ENCODE measurements at places on chromosomes 12 and 14.

DNA sequence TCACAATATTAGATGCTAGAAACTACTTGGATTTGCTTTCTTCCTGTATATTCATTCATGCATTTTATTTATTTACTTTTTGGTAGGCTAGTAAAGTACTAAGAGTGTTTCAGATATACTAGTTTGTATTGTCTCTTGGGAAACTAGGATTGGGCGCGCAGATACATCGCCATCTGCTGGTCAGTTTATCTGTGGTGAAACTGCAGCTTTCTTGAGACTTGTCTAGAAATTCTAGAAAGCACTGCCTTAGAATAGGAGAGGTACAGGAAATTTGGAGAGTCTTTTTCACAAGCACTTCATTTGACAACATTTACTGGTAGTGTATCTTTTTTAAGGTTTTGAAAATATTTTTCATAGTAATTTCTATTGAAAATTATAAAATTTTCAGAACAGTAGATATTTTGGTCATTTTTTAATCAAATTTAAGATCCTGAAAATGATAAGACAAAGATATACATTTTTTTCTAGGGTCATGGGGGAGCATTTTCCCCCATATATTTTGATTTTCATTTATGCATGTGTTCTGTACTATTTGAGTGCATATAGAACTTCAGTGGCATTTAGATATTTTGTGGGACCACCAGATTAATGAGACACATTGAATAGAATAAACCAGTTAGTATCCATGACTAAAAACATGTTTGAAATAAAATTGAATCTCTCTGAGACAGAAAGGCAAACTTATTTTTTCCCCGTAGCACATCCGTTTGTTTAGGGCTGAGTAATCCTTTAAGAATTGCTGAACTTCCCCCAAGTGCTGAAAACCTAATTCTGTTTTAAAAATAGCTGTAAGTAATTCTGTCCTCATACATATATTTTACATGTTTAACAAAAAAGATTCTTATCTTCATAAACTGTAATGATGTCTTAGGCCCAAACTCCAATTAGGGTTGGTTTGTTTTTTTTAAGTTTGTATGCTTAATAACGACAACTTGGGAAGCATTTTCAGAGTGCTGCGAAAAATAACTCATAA lies 44.5 kb downstream of the SLC38A6 start:
- peak; percentile 43 for DNase-seq

DNA sequence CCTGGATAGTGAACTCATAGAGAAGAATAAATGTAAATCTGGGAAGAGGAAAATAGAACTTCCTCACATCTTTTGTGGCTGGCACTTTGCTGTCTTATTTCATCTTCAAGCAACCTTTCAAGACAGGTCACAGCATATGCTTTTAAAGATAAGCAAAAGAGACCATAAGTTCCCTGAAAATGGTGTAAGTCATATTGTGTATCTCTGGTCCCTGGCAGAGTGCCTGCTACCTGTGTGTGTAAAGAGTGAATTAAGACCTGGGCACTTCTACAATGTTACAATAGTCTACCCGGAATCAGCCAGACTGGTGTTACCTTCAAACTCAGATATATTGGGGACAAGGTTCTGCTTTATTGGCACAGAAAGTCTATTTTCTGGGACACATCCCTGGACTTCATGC lies 168.8 kb downstream of the SLC2A13 start:
- no peak for DNase-seq

DNA sequence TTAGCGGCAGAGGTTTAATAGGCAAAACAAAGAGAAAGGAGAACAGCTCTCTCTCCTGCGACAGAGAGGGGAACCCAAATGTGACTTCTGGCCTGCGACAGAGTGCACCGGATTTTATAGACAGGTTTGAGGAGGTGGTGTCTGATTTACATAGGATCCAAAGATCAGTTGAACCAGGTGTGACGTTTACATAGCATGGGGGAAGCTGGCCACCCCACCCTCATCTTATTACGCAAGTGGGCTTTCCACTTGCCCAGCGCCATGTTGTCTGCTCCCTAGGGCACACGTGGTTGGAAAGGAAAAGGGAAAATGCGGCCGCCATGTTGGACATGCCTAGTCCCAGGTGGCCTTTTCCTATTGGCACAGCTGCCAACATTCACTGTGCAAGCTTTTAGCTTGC lies 17.4 kb downstream of the BCL2L14 start:
- DNase-seq: no peak

GRCh38 chr12:110355073-110355472 lies 48.4 kb downstream of the ANAPC7 start:
- no peak for DNase-seq

DNA sequence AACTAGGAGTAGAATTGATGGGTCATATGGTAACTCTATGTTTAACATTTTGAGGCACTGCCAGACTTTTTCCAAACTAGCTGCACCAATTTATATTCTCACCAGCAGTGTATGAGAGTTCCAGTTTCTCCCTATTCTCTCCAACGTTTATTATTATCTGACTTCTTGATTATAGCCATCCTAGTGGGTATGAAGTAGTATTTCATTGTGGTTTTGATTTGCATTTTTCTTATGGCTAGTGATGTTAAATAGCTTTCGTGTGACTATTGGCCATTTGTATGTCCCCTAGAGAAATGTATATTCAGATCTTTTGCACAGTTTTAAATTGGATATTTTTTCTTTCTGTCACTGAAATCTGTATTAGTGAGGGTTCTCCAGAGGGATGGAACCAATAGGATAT lies 37.8 kb downstream of the HELB start:
- no peak for DNase-seq

DNA sequence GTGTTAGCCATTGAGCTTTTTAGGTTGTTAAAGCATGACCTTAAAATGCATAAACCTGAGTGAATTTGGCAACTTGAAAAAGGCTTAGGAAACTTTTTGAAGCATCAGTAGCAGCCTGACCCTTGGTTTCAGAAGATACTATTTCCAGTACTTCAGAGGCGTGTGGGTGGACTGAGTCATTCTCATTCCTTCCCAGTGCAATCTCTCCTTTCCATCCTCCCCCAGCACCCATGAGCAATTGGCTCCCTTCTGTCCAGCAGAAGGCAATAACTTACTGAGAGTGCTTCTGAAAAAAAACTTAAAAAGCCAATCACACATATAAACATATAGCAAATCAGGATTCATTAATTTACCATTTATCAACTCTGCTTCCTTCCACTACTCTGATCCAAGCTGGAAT lies 299.3 kb upstream of the STXBP6 start:
- no peak for DNase-seq

DNA sequence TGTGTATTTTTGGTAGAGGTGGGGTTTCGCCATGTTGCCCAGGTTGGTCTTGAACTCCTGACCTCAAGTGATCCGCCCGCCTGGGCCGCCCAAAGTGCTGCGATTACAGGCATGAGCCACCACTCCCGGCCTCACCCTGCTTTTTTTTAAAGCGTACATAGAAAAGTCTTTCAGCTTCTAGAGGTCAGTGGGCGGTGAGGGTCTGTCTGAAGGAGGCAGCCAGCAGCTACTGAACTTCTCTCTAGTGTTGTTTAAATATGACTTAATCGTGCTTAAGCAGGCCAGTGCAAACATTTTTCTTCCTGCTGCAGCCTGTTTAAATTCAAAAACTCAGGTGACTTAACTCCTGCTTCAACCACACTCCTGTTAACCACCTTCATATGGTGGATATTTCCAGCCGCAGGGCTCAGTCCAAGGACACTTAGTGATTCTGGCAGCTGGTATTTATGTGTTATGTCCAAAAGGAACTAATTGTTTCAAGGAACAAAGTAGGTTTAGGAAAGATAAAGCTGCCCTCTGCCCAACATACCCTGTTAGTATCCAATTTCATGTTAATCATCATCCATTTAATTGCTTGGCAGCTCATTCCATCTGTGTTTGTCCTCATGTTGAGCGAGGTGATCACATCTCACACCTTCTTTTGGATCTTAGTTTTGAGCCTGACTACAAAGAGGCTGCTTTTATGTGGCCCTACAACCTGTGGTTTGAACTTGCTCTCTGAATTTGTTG lies 2.0 kb downstream of the PRKAB1 start:
- peak; percentile 43 for DNase-seq

- DNase-seq: no peak
These were observed 107.3 kb upstream of the RTL1 start for GRCh38 chr14:101010835-101011234.

DNA sequence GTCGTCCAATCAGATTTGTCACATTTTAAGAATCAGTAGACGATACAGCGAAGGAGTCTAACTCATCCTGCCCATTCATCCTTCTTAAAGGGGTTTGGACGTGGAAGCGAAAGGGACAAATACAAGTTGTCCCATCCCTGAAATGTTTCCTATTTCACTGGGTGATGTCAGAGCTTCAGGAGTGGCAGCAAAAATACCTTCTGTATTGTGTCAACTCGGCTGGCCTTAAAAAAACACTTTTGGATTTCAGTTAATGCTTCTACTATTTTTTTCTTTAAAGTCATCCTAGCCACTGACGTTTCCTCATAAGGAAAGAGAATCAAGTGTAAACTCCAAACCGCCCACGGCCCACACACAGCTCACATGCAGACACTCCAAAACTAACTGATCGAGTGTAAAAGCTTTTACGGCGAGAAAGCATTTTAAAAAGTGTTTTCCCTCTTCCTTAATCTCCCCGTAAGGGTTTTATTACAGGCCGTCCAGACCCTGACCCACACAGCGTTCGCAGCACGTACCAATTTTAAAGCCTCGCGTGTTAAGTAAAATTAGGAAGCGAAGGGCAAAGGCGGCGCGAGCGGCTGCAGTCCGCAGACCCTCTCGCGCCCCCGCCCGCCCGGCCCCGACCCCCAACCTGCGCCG lies 593 bp downstream of the CFL2 start:
- DNase-seq: no peak

- DNase-seq: no peak
These were observed 223.8 kb downstream of the C12orf75 start for GRCh38 chr12:105554223-105554678.

- peak; percentile 3 for DNase-seq
These were observed 53.7 kb downstream of the FOXN4 start for GRCh38 chr12:109255377-109255776.

DNA sequence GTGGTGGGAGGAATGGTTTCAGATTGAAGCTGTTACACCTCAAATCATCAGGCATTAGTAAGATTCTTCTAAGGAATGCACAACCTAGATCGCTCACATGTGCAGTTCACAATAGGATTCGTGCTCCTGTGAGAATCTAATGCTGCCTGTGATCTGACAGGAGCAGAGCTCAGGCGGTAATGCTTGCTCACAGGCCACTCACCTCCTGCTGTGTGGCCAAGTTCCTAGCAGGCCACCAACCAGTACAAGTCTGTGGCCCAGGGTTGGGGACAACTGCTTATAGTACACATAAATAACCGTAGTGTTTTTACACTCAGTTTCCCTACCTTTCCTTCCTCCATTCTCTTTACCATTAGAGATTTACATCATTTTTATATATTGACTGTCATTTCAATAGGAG lies 121.4 kb downstream of the SLCO1B3 start:
- DNase-seq: no peak

DNA sequence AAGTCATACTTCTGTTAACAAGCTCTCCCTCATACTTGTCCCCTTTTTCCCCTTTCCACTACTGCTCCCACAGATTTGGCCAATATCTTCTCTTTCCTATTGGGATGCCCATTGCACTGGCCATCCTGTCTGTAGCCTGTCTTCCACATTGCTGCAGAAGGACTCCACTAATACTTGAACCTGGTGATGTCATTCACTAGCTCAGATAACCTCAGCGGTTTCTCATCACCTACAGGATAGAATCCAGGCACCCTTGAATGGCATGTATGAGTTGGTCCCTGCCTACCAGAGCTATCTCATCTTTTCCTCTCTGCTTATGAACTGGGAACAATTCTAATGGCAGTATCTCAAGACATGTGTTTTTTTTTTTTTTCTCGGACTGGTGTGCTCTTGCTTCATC lies 84.6 kb downstream of the PTPRR start:
- no peak for DNase-seq

GRCh38 chr12:25121916-25122315 lies 73.0 kb downstream of the DNAI7 start:
- DNase-seq: no peak

GRCh38 chr12:4833524-4833923 lies 76.2 kb upstream of the KCNA1 start:
- no peak for DNase-seq

GRCh38 chr12:104304261-104305009 lies 896 bp downstream of the EID3 start:
- DNase-seq: no peak

DNA sequence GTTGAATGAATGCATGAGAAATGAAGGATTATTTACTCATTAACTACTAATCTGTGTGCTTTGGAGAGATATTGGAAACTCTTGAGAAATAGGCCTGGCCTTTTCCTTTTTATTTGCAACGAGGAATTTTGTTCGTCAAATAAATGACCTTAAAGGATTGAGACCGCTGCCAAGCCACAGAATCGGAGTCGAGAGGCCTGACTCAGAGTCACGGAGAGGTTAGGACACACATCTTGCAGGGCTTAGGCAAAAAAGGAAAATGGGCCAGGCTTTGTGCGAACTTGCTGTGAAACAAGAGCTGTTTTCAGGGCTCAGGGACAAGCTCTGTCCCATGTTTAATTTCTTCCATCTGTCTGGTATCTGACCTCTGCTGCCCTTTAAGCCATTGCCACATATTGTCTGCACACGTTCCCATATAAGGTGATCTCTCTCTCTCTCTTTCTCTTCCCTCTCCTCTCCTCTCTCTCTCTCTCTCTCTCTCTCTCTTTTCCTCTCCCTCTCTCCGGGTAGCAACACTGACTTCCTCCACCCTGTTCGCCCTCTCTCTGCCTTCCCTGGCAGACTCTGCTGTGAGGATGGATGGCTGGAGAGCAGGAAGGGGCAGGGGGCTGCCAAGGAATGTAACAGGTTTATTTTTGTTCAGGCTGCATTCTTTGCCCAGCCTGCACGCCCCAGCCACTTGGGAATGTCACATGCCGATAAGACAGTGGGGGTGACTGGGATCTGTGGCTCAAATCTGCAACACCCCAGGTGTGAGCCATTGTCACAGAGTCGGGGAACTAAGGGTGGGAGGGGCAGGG lies 14.9 kb upstream of the IFT81 start:
- DNase-seq: no peak

GRCh38 chr12:532908-533565 lies 73.3 kb downstream of the B4GALNT3 start:
- DNase-seq: no peak
